ENCODE measurements at places on chromosomes 1 and 21.

GRCh38 chr1:172902861-172903381, 147.8 kb downstream of the TNFSF18 start:
- no peak for DNase-seq

GRCh38 chr1:91732291-91733107, 153.5 kb downstream of the TGFBR3 start:
- no peak for DNase-seq

GRCh38 chr1:200354243-200354642, 55.6 kb downstream of the ZNF281 start:
- no peak for DNase-seq

DNA sequence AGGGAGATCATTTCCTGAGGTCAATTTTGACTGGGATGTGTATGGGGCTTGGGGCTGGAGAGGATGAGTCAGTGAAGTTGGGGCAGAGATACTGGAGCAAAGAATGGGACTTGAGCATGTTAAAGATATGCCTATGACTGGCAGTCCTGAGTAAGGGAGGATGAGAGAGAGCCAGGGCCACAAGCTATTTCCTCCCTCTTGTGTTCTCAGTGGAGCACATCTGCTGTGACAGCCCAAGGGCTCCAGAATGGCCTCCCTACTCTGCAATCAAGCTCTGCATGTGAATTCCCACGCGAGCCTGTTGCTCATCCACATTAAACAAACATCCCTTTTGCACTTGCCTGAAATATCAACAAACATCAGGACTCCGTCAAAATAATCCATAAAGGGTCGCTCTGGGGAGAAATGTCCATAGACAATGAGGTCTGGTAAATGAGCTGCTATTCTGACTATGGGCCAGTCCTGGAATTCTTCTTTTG, 9.2 kb downstream of the ADCY10 start:
- DNase-seq, result no peak

DNA sequence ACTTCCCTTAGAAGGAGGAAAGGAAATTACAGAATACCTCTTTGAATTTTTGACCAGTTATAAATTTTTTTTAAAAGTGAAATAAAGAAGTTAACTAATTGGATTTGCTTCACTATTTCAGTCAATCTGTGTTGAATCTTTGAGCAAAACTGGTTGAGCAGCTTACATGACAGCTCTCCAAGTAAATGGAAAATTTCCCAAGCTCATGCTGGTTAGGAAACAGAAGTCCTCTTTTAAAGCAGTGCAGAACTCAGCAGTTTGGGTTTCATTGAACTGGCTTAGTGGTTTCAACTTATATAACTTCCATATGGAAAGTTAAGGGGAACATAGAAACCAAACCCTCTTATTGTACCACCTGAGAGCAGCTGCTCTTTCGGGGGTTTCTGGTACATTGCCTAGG, 250.5 kb downstream of the PDE4B start:
- no peak for DNase-seq

DNA sequence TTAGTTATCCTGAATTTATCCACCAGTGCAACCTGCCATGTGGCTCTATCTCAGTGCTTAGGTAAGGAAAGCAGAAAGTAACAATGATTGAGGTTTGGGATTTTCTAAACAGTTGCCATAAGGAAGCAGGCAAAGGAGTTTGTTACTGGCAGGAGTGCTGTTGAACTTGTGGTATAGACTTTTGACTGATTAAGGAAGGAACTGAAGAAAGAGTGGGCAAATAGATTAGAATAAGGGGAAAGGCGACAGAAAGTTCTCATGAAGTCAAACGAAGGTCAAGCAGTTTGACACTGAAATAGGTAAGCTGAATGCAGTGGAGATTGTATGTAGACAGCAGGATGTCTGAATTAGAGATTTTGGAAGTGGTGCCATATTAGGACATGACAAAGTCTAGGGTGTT, 24.2 kb upstream of the CR2 start:
- no peak for DNase-seq

DNA sequence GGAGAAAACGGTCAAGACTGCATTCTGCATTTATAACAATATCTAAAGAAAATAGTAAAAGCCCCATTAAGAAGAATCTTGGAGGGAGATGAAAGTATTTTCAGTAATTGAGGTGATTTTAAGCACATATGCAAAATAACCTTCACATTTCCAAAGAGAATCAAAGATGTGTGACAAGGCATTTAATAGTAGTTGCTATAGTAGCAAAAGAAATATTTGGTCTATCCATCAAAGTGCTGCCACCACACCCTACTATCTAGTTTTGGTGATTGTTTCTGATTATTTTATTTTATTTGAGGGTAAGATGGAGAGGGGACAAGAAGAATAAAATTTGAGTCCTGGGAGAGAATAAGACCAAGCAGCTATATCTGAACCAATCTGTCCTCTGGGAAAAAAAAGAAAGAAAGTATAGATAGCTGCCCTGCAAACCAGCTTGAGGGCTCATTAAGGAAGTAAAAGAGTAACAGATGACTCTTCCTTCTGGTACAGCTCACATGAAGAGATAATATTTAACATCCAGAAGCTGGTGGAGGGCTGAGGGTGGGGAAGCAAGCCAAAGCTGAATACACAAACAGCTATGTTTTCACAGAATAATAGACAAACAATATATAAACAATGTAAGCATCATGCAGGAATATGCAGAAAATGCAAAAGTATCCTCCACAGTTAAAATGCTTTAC, 47.2 kb upstream of the RASAL2 start:
- DNase-seq, result no peak

DNA sequence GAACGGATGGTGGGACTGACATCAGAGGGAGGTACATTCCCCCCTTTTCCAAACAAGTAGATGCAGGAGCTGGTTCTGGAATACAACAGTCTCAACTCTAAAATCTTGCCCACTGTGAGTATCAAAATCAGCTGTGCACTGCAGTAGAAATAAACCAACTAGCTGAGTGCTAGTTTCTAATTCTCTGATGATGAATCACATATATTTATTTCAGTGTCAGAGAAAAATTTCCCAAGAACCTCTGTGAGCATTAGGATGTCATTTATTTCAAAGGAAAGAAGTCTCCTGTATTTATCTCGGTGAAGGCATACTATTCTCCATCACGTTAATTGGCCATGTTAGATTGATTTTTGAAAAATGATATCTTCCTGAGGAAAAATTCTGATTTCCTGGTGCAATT, 67.1 kb downstream of the LHX9 start:
- DNase-seq, result no peak

DNA sequence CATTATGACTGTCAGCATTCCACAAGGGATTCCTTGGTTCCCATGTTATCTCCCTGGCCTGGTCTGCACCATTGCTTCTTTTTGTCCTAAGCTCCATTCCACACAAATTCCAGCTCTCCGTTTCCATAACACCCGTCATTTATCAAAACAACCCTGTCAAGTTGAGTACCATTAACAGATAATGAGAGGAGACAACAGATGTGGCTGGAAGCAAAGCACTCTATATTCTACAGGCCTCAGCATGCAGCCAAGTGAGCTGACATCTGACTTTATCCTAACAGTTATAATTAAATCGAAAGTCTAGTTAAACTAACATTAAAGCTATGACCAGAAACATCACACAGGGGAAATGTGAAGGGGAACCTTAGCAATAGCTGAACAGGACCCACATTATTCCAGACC, 110.4 kb downstream of the RERE start:
- DNase-seq, result no peak

GRCh38 chr1:192603218-192603787, 27.7 kb downstream of the RGS1 start:
- DNase-seq, result no peak

GRCh38 chr1:24009406-24009805, 29.3 kb upstream of the SRSF10 start:
- DNase-seq, result no peak

DNA sequence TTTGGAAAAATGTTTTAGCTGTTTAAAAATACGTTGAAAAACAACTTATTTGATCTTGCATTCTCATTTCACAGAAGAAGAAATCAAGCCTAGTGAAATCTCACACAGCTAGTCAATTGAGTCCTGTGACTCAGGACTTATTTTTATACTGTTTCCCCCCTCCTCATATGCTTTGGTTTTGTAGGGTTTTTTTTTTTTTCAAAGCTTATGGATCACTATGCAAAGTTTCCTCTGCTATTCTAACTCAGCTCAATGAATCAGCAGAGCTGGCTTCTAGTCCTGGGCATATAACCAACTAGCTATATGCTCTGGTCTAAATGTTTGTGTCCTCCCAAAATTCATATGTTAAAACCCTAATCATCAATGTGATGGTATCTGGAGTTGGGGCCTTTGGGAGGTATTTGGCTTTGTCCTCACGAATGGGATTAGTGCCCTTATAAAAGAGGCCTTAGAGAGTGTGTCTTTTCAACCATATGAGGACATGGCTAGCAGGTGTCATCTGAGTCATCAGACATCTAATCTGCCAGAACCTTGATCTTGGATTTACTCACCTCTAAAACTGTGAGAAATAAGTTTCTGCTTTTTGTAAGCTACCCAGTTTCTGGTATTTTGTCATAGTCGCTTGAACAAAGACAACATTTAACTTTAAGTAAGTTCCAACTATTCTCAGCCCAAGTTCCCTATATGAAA, 317.2 kb upstream of the C1orf87 start:
- DNase-seq, result no peak

DNA sequence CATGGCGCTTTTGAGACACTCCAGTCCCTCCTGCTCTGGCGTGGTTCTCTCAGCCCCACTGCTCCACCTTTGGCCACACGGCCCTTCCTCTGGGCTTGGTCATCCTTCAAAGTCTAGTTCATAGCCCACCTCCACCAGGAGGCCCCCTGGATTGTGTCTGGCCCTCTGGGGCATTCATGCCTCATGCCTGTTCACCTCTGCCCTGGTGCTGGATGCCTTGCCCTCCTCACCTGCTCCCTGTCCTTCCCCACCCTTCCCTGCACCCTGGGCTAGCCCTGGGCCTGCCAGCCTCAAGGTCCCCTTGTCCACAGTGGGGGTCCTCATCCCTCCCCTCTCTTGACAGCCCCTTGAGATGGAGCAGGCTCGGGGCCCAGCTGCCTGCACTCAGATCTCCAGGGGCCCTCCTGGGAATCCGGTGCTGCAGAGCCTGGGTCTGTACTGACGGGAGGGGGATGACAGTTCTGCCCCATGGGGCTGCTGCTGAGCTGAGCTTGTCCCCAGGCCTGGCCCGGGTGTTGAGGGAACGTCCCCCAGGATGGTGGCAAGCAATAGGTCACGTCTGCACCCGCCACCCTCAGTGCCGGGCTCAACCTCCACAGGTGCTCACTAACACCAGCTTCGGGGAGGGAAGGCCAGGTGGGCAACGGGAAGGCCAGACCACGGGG, 18.4 kb downstream of the PRXL2B start:
- DNase-seq, result no peak

- no peak for DNase-seq
Measured at GRCh38 chr21:44985441-44986401, 45.9 kb downstream of the SLX9 start.

DNA sequence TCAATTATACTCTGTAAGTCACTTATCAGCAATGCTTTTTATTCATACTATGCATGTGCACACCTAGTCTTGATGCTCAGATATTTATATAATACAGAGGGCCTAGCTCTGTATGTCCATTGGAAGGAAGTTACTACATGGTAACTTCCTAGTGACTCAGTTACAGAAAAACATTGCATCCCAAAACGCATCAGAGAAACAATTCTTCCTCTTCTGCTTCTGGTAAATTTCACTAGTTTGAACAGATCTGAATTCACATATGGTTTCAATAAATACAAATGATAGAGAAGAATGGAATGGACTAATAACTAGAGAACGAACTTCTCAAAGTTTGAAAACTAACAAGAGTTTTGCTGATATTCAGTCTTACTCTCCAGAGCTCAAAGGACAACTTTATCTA, 811.3 kb upstream of the ADGRL2 start:
- no peak for DNase-seq

- DNase-seq, result no peak
Measured at GRCh38 chr1:198867182-198867581, 228.3 kb downstream of the PTPRC start.

DNA sequence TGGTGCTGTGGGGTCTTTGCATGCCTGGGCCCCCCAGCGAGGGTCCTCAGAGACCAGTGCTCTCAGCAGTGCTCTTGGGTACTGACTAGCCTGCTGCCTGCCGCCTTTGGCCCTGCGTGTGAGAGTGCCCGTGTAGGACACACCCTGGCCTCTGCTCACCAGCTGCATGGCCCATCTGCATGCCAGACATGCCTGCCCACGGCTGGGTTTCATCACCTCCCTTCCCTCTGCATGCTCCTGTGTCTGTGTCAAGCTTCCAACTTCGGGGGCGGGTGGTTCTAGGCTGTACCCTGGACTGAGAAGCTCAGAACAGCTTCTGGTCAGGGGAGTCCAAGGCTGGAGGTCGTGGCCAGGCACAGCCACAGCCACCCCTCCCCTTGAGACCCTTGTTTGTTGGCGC, 56.9 kb downstream of the PTPRF start:
- DNase-seq, result no peak

- no peak for DNase-seq
Measured at GRCh38 chr1:237863234-237863633, 27.5 kb downstream of the ZP4 start.

- no peak for DNase-seq
Measured at GRCh38 chr1:227958617-227959324, 11.0 kb upstream of the WNT9A start.

- no peak for DNase-seq
Measured at GRCh38 chr1:38005195-38006007, at the start of gene FHL3. Gene FHL3, minus strand, starts transcription at chr1:38005514. Its CDS starts 6,102 bp downstream, at chr1:37999412.

DNA sequence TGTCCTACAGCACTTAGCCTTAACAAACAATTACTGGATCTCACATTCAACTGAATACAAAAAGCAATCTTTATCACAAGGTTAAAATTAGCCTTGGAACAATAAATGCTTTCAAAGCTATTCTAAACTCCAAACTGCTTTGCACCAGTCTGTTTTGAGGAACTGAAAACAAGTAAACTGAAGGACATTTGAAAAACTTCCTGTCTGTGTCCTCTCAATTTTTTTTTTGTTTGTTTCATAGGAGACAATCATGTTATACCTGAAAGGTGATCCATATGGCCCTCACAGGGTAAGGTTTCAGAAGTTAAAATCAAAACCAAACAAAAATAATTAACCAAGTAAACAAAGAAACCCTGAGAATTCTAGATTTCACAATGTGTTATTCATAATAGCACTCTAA, 459.1 kb downstream of the DPYD start:
- DNase-seq, result no peak

DNA sequence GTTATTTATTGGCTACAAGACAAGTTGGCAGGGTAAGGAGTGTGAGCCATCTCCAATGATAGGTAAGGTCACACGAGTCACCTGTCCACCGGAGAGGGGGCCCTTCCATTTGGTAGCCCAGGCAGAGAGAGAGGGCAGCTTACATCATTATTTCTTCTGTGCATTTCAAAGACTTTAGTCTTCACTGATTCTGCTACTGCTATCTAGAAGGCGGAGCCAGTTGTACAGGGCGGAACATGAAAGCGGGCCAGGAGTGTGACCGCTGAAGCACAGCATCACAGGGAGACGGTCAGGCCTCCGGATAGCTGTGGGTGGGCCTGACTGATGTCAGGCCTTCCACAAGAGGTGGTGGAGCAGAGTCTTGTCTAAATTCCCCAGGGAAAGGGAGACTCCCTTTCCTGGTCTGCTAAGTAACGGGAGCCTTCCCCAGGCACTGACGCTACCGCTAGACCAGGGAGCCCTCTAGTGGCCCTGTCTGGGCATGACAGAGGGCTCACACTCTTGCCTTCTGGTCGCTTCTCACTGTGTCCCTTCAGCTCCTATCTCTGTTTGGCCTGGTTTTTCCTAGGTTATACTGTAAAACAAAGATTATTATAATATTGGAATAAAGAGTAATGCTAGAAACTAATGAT, 36.7 kb downstream of the ZNF695 start:
- DNase-seq, result no peak
